Right cardiac atrium (tissue), 5 donors: ENCODE measurements at places on chromosomes 13 and 19. TPM values are rescaled to one million over a fixed set of nuclear protein-coding genes. Genes with fewer than 3 reads are reported as not detected.

The PRDX2 gene
- 595 TPM for total RNA-seq

The ZNF227 gene
- total RNA-seq = 16.0 TPM

- DNase-seq = no peak
These were observed 205.5 kb upstream of the SOX21 start for GRCh38 chr13:94917824-94918223.

DNA sequence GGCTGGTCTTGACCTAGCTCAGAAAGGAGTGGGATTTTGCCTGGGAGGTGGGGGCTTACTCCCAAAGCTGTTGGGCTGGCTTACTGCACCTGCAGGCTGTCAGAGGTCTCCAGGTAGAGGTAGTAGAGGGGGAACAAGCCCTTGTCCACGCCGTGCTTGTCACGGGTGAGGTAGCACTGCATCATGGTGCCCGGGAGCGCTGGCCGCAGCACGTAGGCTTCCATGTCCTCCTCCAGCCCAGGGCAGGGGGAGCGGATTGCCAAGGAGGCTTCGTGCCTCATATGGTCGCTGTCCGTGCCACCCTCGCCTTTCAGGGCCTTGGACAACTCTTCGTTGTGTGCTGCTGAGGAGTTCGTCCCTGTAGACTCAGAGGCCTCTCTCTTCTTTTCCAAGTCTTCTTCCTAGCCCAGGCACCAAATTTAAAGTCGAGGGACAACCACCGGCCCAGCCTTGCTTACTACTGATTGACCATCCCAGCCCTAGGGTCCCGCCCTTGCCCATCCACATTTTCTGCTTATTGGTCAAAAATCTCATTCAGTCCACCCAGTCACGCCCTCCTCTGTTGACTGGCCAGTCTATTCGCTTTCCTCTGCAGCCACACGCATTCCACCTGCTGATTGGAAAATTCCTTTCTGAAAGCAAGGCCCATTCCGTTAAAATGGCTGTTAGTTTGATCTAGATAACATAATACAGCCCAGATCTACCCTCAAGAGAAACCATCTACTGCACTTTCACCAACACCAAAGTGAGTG is 10.5 kb downstream of the TULP2 start:
- no peak for DNase-seq

DNA sequence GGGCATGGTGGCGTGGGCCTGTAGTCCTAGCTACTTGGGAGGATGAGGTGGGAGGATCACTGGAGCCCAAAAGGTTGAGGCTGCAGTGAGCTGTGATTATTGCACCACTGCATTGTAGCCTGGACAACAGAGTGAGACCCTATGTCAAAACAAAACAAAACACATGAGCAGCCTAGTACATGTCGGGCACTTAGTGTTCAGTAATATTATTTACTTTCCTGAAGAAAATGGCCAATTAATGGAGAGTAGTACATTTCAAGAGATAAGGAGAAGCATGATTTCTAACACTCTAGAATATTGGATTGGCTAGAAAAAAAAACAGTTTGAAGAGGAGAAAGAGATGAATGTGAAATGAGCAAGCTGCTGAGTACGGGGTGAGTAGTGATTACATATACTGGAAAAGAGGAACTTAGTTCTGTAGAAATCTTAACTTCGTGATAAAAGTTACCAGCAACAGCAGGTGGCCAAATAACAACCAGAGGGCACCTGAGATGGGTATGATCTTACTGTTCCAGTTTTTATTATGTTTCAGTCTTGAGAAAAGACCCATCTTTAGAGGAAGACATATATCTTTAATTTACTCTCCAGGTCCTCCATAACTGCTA is 36.2 kb downstream of the SPATA13 start:
- DNase-seq = no peak

DNA sequence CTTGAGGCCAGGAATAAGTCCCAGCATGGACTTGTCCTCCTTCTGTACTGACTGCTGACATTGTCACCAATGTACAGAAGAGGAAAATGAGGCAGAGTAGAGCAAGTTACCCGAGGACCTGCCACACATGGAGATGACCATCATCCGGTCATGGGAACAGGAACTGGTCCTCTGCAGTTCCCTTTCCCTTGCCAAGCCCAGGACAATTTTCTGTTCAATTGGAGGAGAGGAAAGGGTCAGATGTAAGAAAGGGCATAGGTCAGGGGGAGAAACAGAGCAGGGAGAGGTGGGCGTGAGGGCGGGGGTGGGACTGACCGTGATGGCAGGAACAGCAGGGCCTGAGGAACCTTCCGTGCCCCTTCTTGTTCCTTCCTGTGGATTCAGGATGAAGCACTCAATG is 18.6 kb downstream of the PHLDB3 start:
- no peak for DNase-seq

The ONECUT3 gene
- not detected for total RNA-seq

GRCh38 chr13:27644302-27644701 is 22.6 kb downstream of the POLR1D start:
- no peak for DNase-seq

- peak; percentile 99 for DNase-seq
These were observed 3.7 kb upstream of the ZNF665 start for GRCh38 chr19:53196777-53197396.

The FAM32A gene
- total RNA-seq = 42.5 TPM
